ENCODE measurements at places on chromosomes 7 and 10. TPM values are rescaled to one million over a fixed set of nuclear protein-coding genes. Genes with fewer than 3 reads are reported as not detected.

- no peak for DNase-seq
Observed at GRCh38 chr10:85849315-85849714, 517.3 kb downstream of the GRID1 start.

GRCh38 chr7:101114492-101114891, 12.4 kb upstream of the SERPINE1 start:
- DNase-seq, result no peak

Gene FKBP9
- total RNA-seq, result 87.2 TPM

Gene NPSR1
- not detected for total RNA-seq

Gene AASS
- 46.8 TPM for total RNA-seq

Gene GDF2
- not detected for total RNA-seq

Gene GOLGA7B
- total RNA-seq, result 0.29 TPM
